ENCODE measurements at places on chromosomes 1 and 21. TPM values are rescaled to one million over a fixed set of nuclear protein-coding genes. Genes with fewer than 3 reads are reported as not detected.

The VSIG8 gene
- not detected for total RNA-seq

The ZNF695 gene
- 15.3 TPM for total RNA-seq

The RPS6KC1 gene
- total RNA-seq = 28.3 TPM

The ILDR2 gene
- total RNA-seq = 0.21 TPM

The RNU1-4 gene
- under 0.01 TPM for total RNA-seq

The KCNJ9 gene
- total RNA-seq = not detected

The CD2 gene
- not detected for total RNA-seq

The DNASE2B gene
- 0.38 TPM for total RNA-seq

The FCRL5 gene
- total RNA-seq = 0.14 TPM

The IKBKE gene
- 9.4 TPM for total RNA-seq

The RNF186 gene
- not detected for total RNA-seq

The FLG2 gene
- not detected for total RNA-seq

The LAMTOR5 gene
- total RNA-seq = 40.6 TPM

The LRRC38 gene
- 0.28 TPM for total RNA-seq

The OR10T2 gene
- not detected for total RNA-seq

The TNNI3K gene
- not detected for total RNA-seq

The GJB3 gene
- total RNA-seq = 0.31 TPM

The VWA5B1 gene
- 0.26 TPM for total RNA-seq

The SH2D2A gene
- 4.3 TPM for total RNA-seq

The RTCA gene
- 44.2 TPM for total RNA-seq

The HPDL gene
- 134 TPM for total RNA-seq

Data from H7 (cell line).